AG08395 (cell line): ENCODE measurements at places on chromosomes 11 and 22.
A peak's percentile ranks its signal among the peaks of the same experiment; 100 is the strongest.

DNA sequence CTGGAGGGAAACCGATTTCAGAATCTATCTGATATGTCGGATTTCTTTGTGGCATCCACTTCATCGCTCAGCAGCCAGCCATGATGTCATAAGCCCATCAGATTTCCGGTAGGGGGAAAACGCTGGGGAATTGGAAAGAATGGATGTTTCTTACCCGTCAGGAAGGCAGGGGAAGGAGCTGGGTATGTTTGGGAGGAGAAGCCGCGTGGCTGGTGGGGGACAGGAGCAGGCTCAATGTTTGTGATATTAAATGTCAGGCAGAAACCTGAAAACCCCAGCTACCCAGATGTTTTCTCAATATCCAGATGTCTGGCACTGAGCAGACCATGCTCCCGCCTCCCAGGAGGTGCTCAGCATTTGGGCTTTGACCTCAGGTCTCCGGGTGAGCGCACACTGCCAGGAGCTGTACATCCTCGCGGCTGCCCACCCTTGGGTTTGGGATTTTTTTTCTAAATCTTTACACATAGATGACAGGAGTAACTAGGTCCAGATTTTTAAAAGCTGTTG, 67.5 kb downstream of the NFAM1 start:
- no peak for DNase-seq

DNA sequence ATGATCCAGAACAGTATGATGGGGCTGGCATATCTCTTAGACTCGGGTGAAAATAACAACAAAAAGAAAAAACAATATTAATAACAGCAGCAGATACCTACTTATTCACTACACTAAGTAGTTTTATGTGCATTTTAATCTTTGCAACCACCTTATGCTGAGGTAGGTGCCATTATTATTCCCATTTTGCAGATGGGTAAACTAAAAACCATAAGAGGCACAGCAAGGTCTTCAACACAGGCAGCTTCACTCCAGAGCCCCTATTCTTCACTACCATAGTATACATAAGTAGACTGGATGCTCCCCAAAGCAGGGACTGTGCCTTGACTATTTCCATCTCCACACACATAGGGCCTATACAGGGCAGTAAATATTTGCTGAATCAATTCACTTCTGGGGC, 41.0 kb downstream of the CLPB start:
- DNase-seq = no peak

- DNase-seq = no peak
These were observed 12.8 kb downstream of the PLAAT4 start for GRCh38 chr11:63549411-63549810.

- DNase-seq = no peak
These were observed 164.8 kb downstream of the C11orf87 start for GRCh38 chr11:109586789-109587188.

DNA sequence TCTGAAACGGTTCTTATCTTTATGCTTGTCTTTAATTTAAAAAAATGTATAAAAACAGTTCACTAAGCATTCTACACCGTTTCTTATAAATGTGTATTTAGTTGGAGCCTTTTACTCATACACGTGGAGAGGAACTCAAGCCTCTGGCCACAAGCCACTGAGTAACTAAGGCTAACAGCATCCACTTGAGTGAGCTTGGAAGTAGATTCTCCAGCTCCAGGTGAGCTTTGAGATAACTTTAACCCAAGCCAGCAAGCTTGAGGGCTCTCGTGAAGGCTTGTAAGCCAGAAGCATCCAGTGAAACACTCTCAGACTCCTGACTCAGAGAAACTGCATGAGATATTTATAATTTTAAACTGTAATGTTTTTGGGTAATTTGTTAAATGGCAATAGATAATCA, 82.6 kb downstream of the ARHGAP20 start:
- DNase-seq = no peak

DNA sequence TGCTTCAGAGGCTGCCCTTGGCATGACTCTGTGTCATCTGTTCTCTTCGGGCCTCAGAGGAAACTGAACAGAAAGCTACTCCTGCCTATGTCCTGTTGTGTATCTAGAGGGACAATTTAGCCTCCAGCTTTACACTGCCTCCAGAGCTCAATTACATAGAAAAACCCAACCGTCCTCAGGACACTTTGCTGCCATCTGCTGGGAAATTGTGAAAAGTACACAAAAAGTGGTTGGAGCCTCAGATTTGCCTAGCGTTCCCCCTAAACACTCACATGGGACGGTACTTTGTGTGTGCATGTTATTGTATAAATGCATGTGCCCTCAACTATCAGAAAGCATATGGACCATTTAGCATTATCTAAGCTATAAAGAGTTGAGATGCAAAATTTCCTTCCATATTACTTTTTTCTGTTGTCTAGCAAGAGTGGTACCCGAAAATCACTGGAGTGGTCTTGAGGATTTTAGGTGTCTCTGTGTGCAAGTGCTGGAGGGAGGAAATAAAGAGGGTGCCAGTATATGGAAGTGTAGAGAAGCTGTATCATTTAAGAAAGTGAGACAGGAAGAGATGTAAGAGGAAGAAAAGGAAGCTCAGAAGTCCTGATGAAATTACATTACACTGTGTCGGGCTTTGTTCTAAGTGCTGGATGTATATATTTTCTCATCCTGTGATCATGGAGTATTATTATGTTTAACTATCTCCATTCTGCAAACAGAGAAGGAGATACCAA, 8.7 kb upstream of the MS4A4E start:
- DNase-seq = peak; percentile 4

DNA sequence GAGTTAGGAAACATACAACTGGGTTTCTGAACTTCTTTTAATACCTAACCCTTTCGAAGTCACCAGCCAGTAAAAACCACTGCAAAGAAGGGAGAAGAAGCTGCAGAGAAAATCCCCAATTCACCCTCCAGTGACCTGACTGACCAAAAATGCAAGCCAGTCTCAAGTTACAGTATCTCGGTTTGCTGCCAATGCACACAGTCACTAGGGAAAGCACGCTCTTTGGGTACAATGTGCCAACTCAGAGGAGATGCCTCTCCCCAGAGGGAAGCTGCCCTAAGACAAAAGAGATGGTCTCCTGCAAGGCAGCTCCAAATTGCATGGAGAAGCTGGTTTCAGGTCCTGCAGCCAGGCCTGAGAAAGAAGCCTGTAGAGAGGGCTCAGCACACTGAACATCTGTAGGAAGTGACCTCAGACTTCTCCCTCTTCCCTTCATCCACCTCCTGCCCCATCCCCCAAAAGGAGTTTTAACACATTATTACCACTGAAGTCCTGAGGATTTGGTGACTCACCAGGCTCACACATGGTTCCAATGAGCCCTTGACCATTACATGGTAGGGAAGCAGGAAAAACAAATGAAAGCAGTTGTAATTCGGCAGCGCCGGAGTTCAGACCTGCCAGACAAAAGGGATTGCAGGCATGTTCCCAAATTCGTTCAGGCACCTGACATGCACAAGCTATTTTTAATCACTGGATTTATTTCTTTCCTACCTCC, 90.1 kb downstream of the ETS1 start:
- peak; percentile 82 for DNase-seq

DNA sequence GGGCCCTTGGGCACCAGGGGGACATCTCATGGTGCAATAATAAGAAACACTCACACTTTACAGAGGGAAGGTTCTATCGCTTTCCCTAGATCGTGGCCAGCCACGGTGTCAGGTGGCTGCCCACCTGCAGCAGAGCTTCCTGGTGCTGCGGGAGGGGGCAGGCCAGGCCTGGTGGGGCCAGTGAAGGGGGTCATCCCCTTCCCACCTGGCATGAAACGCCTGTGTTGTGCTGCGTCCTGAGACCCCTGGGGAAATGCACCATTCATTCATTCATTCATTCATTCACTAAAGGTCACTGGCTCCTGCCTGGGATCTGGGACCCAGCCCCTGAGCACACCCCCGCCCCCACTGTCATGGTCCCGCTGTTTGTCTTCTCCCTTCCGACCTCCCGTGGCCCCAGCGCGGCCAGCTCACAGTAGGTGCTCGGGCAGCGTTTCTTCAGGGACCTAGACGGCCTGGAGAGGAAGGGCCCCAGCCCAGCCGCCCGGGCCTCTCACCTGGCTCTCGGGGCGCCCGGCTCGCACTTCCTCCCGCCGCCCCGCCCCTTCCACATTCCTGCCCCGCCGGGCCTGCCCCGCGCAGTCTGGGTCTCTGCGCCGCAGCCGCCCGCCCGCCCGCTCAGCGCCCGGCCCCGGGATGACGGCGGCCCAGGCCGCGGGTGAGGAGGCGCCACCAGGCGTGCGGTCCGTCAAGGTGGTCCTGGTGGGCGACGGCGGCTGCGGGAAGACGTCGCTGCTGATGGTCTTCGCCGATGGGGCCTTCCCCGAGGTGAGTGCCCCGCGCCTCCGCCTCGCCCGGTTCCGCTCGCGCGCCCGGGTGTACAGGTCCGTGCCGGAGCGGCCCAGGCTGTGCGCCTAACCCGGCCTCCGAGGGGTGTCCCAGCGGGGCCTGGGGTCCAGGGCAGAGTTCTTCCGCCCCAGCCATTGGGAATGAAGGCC, at the start of gene RHOD:
Gene RHOD (plus strand): TSS at position 581 of the 938 bp plus-strand sequence. CDS start 56 bp downstream, at position 637.
- DNase-seq = peak; percentile 54

DNA sequence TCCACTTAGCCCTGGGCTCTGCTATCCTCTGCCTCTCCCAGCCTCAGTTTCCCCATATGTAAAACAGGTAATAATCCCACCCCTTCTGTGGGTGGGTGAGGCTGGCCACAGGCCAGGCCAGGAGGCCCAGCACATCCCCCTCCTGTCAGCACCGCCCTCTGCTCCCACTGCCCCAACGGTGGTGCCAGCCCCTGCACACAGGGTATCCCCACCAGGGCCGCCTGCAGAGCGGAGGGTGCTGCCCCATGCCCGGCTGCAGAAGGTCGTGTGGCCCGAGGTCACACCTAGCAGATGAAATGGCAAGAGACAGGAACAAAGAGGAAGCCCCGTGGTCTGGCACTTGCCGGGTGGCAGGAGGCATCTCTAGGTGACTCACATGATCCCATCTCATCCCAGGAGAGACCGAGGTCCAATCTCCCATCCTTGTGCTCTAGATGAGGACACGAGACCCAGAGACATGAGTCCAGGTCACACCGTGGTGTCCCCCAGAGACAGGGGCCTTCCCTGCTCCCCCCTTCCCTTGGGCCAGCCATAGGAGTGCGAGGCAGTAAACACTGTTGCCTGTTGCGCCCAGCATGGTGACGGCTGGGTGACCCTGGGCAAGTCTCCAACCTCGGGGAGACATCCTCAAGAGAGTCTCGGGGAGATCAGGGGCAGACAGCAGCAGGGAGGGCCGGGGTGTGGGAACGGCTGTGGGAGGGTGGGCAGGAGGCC, 27.2 kb upstream of the PPARA start:
- DNase-seq = no peak
